Activated CD8-positive, alpha-beta memory T cell treated with anti-CD3 and anti-CD28 coated beads for 1 hour (primary cell): ENCODE measurements at places on chromosomes 1 and 21.

GRCh38 chr1:182054698-182055326, 6.7 kb downstream of the ZNF648 start:
- DNase-seq: peak; percentile 23

DNA sequence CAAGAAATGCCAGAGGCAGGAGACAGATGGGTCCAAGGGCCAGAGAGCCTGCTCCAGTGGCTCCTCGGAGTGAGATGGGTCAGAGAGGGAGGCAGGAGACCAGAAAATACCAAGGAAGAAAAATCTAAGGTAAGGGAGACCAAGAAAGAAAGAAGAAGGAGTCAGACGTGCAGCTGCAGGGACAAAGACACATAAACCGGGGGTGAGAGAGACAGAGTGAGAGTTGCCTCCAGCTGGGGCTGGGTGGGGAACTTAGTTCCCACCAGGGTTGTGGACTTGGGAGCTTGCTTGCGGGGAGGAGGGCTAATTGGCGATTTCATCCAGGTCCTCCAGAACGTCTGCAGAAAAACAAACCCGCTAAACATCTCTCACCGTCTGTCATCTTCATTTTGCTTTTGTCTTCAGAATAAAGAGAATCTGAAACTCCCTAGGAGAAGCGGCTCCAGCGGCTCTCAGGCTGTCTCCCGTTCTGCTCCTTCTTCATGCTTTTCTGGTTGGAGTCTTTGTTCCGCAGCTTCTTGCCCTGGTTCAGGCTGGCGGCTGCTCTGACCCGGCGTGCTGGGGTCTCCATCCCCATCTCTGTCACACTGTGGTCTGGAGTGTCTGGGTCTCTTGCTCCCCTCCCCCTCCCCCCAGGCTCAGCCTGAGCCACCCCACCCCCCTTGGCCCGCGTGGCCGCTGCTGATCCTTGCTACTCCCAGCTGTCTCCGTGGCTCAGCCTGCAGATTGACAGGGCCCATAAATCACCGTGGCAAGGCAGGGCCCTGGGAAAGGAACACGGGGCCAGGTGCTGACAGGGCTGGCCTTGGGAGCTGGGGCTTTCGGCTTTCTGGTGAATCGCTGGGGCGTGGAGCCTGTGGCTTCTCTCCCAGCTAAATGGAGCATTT, 66.6 kb downstream of the UBIAD1 start:
- no peak for DNase-seq

- DNase-seq: no peak
Measured at GRCh38 chr1:97538113-97538512, 382.7 kb downstream of the DPYD start.

DNA sequence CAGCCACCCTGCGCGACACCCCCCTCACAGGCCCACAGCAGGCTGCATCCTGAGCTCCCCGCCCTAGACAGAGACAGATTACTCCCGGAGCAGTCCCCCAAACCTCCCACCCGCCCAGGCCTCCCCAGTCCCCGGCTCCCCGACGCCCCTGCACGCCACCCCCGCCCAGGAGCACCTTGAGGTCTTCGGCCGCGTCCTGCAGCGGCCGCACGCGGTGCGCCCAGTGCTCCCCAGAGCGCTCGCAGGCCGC, 731 bp downstream of the TRIM11 start:
- DNase-seq: no peak

- no peak for DNase-seq
Measured at GRCh38 chr1:154871374-154871773, 1.3 kb upstream of the KCNN3 start.

DNA sequence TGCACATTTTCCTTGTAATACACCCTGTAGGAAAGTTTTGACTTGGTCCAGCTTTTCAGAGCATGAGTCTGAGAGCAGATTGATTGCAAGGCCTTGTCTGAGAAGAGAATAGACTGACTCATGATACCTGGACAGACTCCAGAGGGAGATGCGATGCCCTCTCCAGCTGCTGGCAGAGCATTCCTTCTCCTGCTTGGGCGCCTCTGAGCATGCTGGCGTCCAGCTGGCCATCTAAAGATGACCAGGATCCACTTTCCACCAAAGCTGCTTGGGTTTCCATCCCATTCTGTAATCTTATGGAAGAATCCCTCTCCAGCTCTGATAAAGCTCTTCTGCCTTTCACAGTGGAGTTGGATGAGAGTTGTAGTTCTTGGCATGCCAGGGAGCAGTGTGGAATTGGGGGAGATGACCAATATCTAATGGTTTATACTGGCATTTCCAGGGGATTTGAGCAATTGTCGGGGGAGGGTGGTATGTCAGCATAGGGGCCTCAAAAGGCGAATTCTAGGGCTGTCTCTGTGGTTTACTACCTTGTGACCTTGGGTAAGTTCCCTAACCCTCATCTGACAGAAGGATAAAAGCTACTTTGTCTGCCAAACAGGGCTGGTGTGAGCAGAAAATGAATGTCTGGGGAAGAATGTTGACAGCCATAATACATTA, 19.5 kb downstream of the SZRD1 start:
- DNase-seq: no peak

DNA sequence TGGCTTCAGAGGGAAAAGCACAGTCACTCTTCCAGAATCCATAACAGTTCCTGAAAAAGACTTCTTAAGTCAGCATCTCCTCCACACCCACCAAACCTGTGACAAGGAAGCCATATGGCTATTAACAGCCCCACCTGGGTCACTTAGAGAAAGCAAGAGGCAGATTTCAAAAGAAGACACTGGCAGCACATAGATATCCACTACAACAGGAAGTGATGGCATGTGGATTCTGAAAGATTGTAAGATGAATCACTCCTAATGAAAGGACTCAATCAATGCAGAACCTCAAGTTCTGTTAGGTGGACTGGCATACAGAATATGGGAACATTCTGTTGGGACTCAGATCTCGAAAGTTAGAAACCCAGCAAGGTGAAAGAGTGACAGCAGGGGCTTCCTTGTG, 365.9 kb downstream of the TGFB2 start:
- no peak for DNase-seq

- no peak for DNase-seq
Measured at GRCh38 chr1:236639686-236640085, 35.4 kb upstream of the HEATR1 start.

GRCh38 chr21:39911286-39912199, 44.3 kb downstream of the PCP4 start:
- no peak for DNase-seq

- no peak for DNase-seq
Measured at GRCh38 chr1:165486663-165487062, 41.7 kb upstream of the RXRG start.

- no peak for DNase-seq
Measured at GRCh38 chr1:37958690-37959089, 11.8 kb upstream of the INPP5B start.

- DNase-seq: no peak
Measured at GRCh38 chr1:75731881-75732280, 7.4 kb downstream of the ACADM start.

DNA sequence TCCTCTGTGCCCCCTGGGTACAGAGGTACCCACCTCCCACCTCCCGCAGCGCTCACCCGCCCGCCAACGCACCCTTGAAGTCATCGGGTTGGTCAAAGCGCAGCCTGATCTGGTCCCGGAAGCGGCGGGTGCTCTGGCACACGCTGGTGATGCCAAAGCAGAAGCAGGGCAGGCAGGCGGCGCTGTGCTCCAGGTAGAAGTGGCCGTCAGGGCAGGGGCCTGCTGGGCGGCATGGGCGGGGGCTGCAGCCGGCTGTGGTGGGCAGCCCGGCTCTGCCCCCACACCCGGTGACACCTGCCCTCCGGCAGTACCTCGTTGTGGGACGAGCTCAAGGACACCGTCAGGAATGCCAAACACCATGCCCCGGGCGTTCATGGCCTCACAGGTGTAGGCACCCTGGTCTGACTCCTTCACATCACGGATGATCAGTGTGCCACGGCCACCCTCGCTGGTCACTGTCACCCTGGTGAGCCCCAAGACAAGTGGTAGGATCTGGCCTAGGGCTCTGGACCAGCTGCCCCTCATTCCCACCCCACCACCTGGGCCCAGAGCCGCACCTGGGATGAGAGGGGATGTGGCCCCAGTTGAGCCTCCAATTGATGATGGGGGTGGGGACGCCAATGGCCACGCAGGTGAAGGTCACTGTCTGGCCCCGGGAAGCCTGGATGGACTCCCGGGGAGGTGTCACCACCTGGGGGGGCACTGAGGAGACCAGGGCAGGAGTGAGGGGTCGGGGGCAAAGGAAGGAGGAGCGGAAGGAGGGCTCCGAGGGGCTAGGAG, 52.5 kb downstream of the HSPG2 start:
- no peak for DNase-seq

- no peak for DNase-seq
Measured at GRCh38 chr1:51669816-51670215, 52.9 kb downstream of the OSBPL9 start.
